Right lung (tissue), 10 donors: ENCODE measurements at places on chromosomes 7 and 10.

DNA sequence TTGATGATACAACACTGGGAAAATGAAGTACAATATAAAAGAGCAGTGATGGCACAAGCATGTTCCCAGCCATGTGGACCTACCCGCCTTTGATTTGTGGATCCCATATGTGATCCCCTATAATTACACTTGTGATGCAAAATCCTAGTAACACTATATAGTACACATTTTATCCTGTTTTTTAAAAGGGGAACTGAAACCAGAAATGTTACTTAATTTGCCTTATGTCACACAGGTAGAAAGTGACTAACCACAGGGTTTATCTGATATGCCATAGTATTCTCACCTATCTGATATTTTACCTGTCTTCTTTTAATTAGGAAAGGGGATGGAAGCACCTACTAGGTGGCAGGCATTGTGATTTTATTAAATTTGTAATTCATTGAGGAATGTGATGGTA is 35.0 kb downstream of the ARMC3 start:
- DNase-seq, result no peak

- no peak for DNase-seq
Observed at GRCh38 chr7:90648834-90649233, 52.7 kb downstream of the CDK14 start.

DNA sequence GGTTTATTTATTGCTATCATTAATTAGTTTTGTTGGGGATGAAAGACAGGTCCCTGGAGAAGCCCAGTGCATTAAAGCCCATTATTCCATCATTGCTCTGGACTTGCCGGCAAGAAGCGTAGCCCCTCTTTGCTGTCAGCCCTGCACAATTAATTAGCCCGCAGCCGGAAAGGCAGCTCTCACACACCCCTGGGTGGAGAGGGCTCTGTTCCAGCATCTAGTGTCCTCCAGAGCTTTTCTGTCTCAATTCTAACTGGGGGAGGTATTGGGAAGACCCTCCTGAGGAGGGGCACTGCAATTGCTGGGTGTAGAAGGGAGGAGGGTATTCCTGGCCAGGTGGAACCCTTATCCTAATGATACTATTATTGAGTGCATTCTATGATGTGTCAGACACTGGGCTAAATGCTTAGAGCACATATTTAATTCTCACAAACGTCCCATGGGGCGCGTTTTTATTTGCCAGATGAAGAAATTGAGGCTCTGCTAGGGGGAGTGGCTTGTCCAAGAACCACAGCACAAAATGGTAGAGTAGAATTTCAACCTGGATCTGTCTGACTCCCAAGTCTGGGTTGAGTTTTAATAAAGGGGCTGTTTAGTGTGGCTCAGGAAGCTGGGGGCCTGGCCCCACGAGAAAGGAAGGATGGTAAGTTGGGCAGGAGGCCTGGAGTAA is 148.1 kb upstream of the PCBD1 start:
- DNase-seq, result no peak

GRCh38 chr10:43226851-43227845 is 39.7 kb downstream of the RASGEF1A start:
- DNase-seq, result no peak

DNA sequence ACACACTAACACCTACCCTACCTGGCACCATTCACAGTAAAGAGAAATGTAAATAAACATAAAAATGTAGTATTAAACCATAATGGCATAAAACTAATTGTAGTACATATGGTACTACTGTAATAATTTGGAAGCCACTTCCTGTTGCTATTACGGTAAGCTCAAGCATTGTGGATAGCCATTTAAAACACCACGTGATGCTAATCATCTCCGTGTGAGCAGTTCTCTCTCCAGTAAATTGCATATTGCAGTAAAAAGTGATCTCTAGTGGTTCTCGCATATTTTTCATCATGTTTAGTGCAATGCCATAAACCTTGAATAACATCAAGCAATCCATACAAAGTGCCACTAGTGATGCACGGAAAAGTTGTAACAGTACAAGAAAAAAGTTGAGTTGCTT is 75.4 kb downstream of the CFTR start:
- no peak for DNase-seq

- DNase-seq, result no peak
Observed at GRCh38 chr7:38656968-38657367, 25.8 kb upstream of the AMPH start.

DNA sequence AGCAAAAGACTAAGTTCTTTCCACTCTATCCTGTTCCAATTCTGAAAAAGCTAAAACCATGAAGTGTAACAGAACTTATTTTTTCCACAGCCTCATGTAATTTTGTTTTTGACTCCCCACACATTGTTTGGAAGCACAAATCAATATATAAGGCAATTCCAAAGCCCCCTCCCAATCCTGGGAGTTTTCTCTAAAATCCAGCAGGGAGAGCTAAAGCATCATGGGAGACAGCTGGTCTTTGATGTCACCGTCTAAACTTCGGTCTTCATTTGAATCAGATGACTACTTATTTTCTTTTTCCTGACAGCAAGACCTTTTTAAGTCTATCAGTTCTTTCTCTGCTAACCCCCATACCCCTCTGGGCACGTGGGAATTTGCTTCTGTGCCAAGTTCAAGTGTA is 33.3 kb upstream of the PON1 start:
- no peak for DNase-seq

DNA sequence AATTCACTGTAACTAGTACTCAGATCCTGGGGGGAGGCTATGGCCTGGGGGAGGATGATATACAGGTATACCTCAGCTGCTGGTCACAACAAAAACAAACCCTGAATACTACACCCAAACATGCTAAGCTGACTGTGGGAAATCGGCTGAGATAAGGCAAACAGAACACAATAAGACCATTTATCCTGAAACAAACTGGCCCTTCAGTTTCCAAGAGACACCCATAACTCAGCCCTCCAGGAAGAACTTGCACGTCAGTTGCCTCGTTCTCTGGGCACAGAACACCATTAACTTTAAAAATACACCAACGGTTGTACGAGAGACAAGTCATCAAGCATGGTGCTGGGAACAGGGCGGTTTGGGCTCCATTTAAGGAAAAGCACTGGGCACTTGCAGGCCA is 24.1 kb upstream of the KCNMA1 start:
- no peak for DNase-seq

- DNase-seq, result no peak
Observed at GRCh38 chr10:107103174-107104025, 61.1 kb downstream of the SORCS1 start.

GRCh38 chr10:16975188-16975587 is 154.4 kb downstream of the CUBN start:
- DNase-seq, result no peak

DNA sequence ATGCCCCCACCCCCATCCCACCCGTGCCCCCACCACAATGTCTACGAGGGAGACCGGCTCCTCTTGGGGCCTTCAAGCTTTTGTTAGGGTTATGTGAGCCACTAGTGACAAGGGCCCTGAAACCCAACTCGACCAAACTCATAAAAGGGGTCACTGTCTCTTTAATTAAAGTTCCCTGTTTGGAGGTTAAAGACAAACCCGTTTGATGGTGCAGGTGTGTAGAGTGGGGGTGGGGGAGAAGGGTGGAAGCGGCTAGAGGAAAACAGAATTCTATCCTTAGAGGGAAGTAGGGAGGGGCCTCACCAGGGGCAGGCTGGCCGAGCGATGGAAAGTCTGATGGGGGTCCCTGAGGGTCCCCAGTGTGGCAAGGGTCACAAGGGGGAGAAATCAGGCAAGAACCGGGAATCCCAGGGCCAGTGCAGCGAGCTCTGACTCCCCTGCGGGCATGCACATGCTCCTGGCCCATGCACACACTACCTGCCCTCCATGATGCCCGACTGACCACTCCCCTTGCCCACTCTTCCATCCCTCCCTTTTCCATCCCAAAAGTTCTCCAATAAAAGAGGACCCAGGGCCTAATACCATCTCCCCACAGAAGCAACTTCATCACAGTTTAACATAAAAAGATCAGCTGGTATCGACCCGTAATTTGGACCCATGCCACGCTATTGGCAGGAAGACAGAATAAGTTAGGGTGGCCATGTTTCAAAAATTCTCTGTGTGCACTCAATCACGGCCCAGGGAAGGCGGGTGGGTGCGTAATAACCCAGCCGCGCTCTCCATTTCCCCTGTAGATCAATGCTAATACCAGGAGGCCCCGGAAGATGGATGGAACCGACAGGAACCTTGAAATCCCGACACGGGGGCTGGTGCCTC is 35.9 kb upstream of the SLF2 start:
- DNase-seq, result no peak

DNA sequence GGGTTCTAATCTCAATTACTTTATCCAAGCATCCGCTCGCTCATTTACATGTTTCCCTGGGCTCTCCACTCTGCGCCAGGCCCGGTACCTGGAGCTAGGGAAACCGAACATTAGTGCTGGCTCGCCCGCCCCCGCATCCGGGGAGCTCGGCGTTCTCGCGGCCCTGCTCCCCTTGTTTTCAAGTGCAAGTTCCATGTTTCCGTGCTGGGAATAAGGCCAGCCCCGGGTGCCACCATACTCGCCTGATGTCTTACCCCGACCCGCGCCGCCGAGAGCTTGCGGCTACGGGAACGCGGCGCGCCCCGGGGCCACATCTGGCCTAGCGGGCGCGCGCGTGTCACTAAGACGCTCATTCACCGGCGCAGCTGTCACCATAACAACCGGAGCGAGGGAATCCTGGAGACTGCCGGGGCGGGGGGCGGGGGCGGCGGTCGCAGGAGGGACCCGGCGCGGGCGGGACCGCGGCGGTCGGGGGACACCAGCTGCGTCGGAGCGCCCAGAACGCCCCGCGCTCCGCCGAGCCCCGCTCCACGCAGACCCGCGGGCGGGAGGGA is at the start of gene NEURL1:
Gene NEURL1, plus strand, starts transcription at position 344 of the 554 bp plus-strand sequence. CDS start 683 bp downstream, outside the sequence.
- DNase-seq, result no peak

DNA sequence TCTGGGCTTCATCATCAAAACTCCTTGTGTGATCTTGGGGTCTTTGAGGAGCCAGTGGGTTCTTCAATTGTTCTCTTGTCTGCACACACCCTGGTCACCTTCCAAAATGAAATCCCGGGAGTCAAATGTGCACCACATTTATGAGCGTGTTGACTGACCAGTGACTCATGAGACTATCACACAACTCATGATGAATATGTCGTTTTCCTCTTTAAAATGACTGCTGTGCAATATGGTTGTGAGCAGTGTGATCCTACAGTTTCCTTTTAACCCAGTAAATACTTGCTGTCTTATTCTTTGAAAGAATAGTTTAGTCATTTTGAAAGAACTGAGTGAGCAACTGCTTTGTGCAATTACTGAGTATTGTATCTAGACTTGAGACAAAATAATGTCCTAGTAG is 149.2 kb downstream of the DYNC1I1 start:
- no peak for DNase-seq

DNA sequence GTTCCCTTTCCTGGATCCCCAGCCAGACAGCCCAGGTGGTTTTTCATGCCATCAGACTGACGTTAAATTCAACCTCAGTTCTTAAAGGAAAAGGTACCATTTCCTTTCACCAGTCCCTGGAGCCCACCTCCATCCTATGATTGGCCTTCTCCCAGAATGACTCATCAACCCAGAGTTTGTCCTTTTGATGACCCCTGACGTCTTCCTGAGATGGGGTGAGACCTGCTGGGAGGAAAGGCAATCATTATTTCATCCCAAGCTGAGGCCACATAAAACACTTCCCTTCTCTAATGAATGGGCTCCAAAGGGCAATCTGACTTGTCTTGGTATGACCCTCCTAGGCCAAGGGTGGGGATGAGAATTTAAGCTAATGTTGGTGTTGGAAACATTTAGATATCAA is 750.7 kb downstream of the SUGCT start:
- no peak for DNase-seq

GRCh38 chr7:46752881-46753366 is 829.0 kb downstream of the TNS3 start:
- no peak for DNase-seq

- no peak for DNase-seq
Observed at GRCh38 chr10:113879691-113880090, 25.2 kb downstream of the NHLRC2 start.

- DNase-seq, result no peak
Observed at GRCh38 chr7:26694141-26694540, 170.2 kb downstream of the SKAP2 start.

- DNase-seq, result no peak
Observed at GRCh38 chr10:6354168-6354772, 151.5 kb downstream of the PFKFB3 start.
